IMR-90 (cell line): ENCODE measurements at places on chromosomes 1 and 21. TPM values are rescaled to one million over a fixed set of nuclear protein-coding genes. Genes with fewer than 3 reads are reported as not detected.

GRCh38 chr1:64754173-64754572, 9.3 kb downstream of the RAVER2 start:
- H3K36me3 ChIP-seq, result no peaks in the 10 kb centered on the region
- H3K27ac ChIP-seq, result no peak overlapping the region
- no peaks in the 10 kb centered on the region for H3K27me3 ChIP-seq
- no peak for DNase-seq
- no peak overlapping the region for H3K4me3 ChIP-seq

DNA sequence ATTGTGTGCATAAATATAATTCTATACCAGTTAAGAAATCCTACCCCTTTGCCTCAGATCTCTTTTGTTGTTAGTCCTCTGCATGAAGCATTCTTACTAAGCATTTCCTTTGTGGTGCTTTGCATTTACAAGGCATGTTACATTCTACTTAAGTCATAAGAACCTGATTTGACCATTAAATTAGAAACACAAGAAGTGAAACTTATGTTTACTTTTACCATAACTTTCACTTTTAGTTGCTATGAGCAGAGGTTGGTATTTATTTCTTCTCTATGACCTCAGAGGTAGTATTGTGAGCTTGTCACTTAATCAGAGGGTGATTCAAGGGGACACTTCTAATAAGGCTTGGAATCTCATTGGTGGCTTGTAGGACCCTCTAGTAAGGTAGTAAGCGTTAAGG, 9.0 kb downstream of the FAM20B start:
- H3K27me3 ChIP-seq, result no peaks in the 10 kb centered on the region
- no peaks in the 10 kb centered on the region for H3K36me3 ChIP-seq
- peaks cover 28% of the 10 kb centered on the region for H3K4me1 ChIP-seq
- H3K4me3 ChIP-seq, result no peak overlapping the region
- peak; percentile 88 for DNase-seq

GRCh38 chr21:41439248-41439647, 13.2 kb downstream of the MX1 start:
- H3K4me1 ChIP-seq, result no peaks in the 10 kb centered on the region
- no peaks in the 10 kb centered on the region for H3K36me3 ChIP-seq

- H3K36me3 ChIP-seq, result no peaks in the 10 kb centered on the region
- no peak overlapping the region for H3K4me3 ChIP-seq
- H3K27me3 ChIP-seq, result no peaks in the 10 kb centered on the region
- H3K4me1 ChIP-seq, result peaks cover 20% of the 10 kb centered on the region
- DNase-seq, result peak; percentile 39
Observed at GRCh38 chr1:54310439-54311328, 95.5 kb downstream of the SSBP3 start.

DNA sequence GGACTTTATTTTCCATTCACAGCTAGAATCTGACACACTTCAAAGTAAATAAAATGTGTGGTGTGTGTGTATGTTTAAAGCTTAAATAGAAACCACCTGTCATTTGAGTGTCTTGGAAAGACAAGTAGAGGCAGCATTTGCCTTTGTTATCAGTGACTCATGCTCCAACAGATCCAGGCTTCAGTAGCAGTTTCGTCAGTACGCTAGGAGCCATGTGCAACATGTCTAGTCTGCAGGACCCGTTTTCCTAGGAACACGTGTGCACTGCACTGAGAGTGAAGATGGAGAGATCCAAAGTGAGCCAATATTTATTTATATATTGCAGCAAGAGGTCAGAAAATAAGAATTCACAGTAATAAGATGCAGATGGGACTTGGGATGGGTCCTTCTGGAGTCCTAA, 41.8 kb downstream of the SGIP1 start:
- DNase-seq, result peak; percentile 99
- no peak overlapping the region for H3K4me3 ChIP-seq
- H3K27ac ChIP-seq, result no peak overlapping the region
- H3K27me3 ChIP-seq, result no peaks in the 10 kb centered on the region
- H3K36me3 ChIP-seq, result peaks cover 5% of the 10 kb centered on the region
- peaks cover 11% of the 10 kb centered on the region for H3K4me1 ChIP-seq

DNA sequence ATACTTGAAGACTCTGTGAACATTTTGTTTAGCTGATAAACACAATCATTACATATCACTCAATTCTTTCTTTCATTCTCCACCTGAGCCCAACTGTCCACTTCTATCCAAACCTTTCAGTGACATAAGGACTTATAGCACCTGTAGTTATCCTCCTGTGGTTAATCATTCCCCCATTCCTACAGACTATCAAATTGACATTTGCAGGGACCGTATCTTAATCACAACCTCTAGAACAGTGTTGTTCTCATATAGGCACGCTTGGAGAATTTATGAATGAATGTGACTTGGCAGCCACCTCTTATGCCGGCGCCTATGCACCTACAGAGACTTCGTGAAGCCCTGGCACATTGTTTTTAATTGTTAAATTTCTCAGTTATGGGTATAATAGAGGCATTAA, 83.9 kb upstream of the CXADR start:
- no peaks in the 10 kb centered on the region for H3K36me3 ChIP-seq
- H3K4me1 ChIP-seq, result no peaks in the 10 kb centered on the region
- H3K27ac ChIP-seq, result no peak overlapping the region
- H3K4me3 ChIP-seq, result no peak overlapping the region

Gene TMEM240
- 7.6 and 10.2 TPM in 2 replicates for polyA plus RNA-seq

DNA sequence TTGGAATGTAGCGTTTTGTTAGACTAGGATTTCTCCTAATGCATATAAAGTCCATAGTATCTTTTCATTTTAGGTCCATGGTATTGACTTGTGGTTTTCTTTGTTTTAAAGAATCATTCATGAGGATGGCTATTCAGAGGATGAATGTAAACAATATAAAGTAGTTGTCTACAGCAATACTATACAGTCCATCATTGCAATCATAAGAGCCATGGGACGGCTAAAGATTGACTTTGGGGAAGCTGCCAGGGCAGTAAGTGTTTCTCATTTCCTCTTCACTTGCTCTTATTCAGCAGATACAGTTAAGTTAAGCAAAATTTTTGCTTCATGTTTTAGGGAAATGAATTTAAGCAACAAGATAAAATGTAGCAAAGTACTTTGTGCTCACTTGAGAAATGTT, 25.4 kb downstream of the GNAI3 start:
- no peaks in the 10 kb centered on the region for H3K27me3 ChIP-seq
- H3K4me3 ChIP-seq, result no peak overlapping the region
- no peak overlapping the region for H3K27ac ChIP-seq
- peaks cover 9% of the 10 kb centered on the region; the same call in 1 of the 2 replicates for H3K4me1 ChIP-seq

- DNase-seq, result peak; percentile 85
- peaks cover 23% of the 10 kb centered on the region; the same call in 1 of the 2 replicates for H3K4me1 ChIP-seq
- no peaks in the 10 kb centered on the region for H3K27me3 ChIP-seq
- H3K27ac ChIP-seq, result peak overlapping the region; percentile 43
- H3K4me3 ChIP-seq, result no peak overlapping the region
- no peaks in the 10 kb centered on the region for H3K36me3 ChIP-seq
Observed at GRCh38 chr1:78277253-78277652, 213.5 kb upstream of the PTGFR start.

Gene KISS1
- 27.3 and 34.7 TPM in 2 replicates for polyA plus RNA-seq

Gene TTC34
- 0.09 and 0.11 TPM in 2 replicates for polyA plus RNA-seq
